Endothelial cell of coronary artery (primary cell): ENCODE measurements at places on chromosomes 5 and 9. TPM values are rescaled to one million over a fixed set of nuclear protein-coding genes. Genes with fewer than 3 reads are reported as not detected.

The HRH2 gene
- total RNA-seq: under 0.01 and 0.09 TPM in 2 replicates

The BHMT gene
- total RNA-seq: not detected in 2 replicates

The ADAMTS6 gene
- total RNA-seq: 40.3 and 77.9 TPM in 2 replicates

The DMRT3 gene
- total RNA-seq: not detected in 2 replicates

The SCGB3A2 gene
- total RNA-seq: not detected in 2 replicates

The ARSK gene
- 7.3 and 14.2 TPM in 2 replicates for total RNA-seq

The CDH12 gene
- not detected in 2 replicates for total RNA-seq

The PCDHGB7 gene
- total RNA-seq: 5.8 and 6.8 TPM in 2 replicates

The LNPEP gene
- 23.2 and 30.6 TPM in 2 replicates for total RNA-seq

The FRMPD1 gene
- not detected in 2 replicates for total RNA-seq

The ORM1 gene
- total RNA-seq: not detected in 2 replicates

The ZNF79 gene
- total RNA-seq: 11.5 and 13.7 TPM in 2 replicates

The PLK2 gene
- total RNA-seq: 882 and 1,035 TPM in 2 replicates

The PCDHAC2 gene
- 0.09 and 2.4 TPM in 2 replicates for total RNA-seq

The CYFIP2 gene
- total RNA-seq: 15.5 and 18.8 TPM in 2 replicates

The HEXB gene
- 180 and 182 TPM in 2 replicates for total RNA-seq

The HMCN2 gene
- total RNA-seq: under 0.01 and 0.28 TPM in 2 replicates

The FBP2 gene
- total RNA-seq: not detected in 2 replicates

The MLANA gene
- total RNA-seq: not detected in 2 replicates

The MYMK gene
- not detected in 2 replicates for total RNA-seq

The NR6A1 gene
- total RNA-seq: 0.36 and 0.38 TPM in 2 replicates

The SNAPC4 gene
- total RNA-seq: 8.4 and 8.7 TPM in 2 replicates

The RASEF gene
- under 0.01 and 0.09 TPM in 2 replicates for total RNA-seq

The ROR2 gene
- total RNA-seq: not detected in 2 replicates

The C8G gene
- 0.19 and 0.72 TPM in 2 replicates for total RNA-seq

The MRPL22 gene
- total RNA-seq: 31.5 and 42.9 TPM in 2 replicates

The SLC6A3 gene
- total RNA-seq: not detected in 2 replicates

The NR5A1 gene
- total RNA-seq: not detected in 2 replicates

The IFNK gene
- not detected in 2 replicates for total RNA-seq

The SPACA9 gene
- total RNA-seq: 1.3 and 1.4 TPM in 2 replicates

The ITK gene
- total RNA-seq: not detected in 2 replicates

The G3BP1 gene
- 234 and 259 TPM in 2 replicates for total RNA-seq

The TAF11L9 gene
- total RNA-seq: not detected in 2 replicates

The ALDH1A1 gene
- 118 and 122 TPM in 2 replicates for total RNA-seq

The PNPLA7 gene
- 0.36 and 0.47 TPM in 2 replicates for total RNA-seq

The CARD19 gene
- total RNA-seq: 67.1 and 74.9 TPM in 2 replicates

The TPPP gene
- total RNA-seq: 0.18 and 0.19 TPM in 2 replicates

The ALAD gene
- 14.1 and 21.0 TPM in 2 replicates for total RNA-seq
